ENCODE measurements at places on chromosomes 5 and 9. TPM values are rescaled to one million over a fixed set of nuclear protein-coding genes. Genes with fewer than 3 reads are reported as not detected.

DNA sequence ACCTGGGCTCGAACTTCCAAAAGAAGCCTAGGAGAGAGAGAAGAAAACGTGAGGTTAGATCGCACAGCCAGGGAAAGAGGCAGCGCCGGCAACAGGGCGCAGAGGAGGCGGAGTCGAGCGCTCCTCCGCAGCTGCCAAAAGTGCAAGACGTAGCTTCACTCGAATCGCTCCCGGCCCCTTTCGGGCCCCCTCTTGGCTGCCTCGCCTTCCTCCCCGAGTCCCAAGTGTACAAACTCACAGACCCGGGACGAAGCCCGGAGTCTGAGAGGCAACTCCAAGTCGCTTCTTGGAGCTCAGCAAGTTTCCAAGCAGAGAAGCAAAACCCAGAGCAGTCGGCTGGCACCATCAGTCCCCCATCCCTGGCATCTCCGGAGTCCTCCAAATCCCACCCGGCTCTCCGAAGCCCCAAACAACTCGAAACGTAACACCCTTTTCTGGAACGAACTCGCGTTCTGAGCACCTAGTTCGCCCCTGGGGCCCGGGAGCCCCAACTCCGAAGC lies 1.2 kb downstream of the MIER3 start:
- peak; percentile 90 for DNase-seq

- no peak for DNase-seq
Measured at GRCh38 chr5:140548300-140548688, 832 bp downstream of the EIF4EBP3 start.

DNA sequence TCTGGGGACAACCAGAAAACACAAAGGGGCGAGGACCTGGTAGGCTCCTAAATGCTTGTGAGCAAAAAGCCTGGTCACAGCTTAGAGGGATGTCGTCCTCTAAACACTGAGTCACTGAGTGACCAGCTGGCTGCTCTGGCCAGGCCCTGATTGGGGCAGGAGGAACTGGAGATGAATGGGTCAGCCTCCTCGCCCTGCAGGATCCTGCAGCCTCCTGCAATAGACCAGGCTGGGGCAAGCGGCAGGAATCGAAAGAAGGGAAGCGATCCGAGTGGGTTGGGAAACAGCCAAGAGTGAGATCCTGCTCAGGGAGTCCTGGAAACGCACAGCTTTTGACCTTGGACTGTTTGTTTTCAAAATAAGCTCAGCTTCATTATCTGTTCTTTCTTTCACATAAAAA lies 34.1 kb upstream of the MSX2 start:
- DNase-seq: no peak

GRCh38 chr9:129682381-129682780 lies 16.9 kb downstream of the PRRX2 start:
- no peak for DNase-seq

- DNase-seq: no peak
Measured at GRCh38 chr5:90479611-90480385, 5.1 kb downstream of the POLR3G start.

DNA sequence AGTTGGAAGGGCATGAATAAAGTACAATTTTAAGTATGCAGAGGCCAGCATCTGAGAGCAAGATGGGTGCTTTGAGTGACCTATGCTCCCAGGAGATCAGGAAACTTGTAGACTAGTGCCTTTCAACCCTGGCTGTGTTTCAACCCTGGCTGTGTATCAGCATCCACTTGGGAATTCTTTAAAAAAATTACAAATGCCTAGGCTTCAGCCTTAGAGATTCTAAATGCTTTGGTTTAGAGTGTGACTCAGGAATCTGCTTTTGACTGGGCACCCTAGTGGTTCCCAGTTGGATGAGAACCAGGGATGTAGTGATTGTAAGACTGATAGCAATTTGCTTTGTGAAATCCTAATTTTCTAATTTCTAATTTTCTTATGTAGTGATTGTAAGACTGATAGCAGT lies 65.6 kb downstream of the RALGPS1 start:
- DNase-seq: no peak

DNA sequence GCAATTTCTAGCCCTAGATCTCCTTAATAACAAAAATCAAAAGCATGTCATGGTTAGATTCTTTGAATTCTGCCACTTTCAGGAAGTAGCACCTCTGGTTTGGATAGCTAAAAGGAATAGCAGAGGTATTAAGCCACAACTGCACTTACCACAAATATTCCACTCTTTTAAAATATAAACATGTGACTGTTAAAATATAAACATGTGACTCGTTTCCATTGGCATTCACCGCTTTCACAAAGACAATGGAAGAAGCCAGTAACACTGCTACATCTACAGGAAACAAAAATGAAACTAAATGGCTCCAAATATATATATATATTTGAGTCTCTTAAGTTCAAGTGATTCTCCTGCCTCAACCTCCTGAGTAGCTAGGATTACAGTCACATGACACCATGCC lies 222.9 kb downstream of the ARL15 start:
- no peak for DNase-seq

- DNase-seq: no peak
Measured at GRCh38 chr9:89177944-89178829, at the start of gene SHC3. TSS of gene SHC3 (minus strand) at chr9:89178818. CDS start at chr9:89178460, 358 bp downstream.

DNA sequence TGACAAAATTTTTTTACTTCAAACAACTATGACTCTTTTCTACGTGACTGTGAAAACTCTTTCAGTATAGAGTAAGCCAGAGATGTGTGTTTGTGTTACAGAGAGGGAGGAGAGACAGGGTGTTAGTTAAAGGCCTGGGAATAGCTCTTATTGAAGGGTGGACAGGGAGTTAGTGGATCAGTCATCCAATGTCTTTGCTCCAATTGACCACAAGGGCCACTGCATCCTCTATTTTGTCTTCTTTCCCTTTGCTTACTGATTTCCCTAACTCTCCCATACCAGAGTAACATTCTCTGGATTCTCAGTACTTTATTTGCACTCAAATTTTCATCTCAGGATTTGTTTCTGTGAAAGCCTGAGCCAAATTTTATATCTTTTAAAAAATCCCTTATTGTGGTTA lies 920.3 kb downstream of the CDH18 start:
- DNase-seq: no peak

DNA sequence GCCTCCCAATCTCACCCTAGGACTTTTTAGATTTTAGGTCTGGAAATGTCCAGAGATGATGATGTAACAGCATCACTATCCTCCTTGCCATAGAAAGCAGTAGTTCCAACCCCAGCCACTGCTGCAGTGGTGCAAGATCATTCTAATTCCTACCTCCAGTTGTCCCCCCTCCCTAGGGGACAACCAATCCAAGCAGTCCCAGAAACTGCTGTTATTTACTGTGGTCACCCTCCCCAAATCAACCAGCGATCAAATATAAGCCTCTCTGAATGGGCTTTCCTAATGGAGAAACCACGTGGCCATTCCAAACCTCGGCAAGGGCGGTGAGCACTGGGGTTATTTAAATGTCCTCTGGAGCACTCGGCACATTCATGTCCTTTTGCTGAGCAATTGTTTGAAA lies 159.8 kb downstream of the SLF1 start:
- no peak for DNase-seq

- no peak for DNase-seq
Measured at GRCh38 chr9:73006986-73007385, 54.1 kb upstream of the ALDH1A1 start.

- DNase-seq: no peak
Measured at GRCh38 chr5:61232490-61233050, 70.3 kb upstream of the SMIM15 start.

DNA sequence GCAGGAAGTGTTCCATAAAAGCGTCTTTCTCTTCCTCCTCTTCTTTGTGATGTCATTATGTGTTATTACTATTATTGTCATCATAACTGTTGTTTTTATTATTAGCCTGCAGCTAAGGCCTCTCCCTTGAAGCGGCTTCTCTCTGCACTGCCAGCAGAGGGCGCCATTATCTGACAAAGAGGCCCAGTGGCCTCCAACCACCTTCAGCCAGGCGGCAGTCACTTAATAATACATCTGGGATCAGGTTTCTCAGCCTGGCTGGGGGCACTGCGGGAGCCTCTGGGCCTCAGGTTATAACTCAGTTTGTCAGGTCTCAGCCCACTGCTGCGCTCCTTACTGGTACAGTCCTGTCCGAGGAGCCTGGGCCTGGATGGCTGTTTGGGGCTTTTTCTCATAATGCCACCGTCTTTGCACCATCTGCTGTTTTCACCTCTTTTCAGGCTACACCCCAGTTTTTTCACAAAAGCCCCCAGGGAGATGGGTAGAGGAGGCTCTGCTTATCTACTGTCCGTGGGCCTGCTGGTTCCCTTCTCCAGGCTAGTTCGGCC lies 281.9 kb downstream of the NSG2 start:
- DNase-seq: peak; percentile 82

DNA sequence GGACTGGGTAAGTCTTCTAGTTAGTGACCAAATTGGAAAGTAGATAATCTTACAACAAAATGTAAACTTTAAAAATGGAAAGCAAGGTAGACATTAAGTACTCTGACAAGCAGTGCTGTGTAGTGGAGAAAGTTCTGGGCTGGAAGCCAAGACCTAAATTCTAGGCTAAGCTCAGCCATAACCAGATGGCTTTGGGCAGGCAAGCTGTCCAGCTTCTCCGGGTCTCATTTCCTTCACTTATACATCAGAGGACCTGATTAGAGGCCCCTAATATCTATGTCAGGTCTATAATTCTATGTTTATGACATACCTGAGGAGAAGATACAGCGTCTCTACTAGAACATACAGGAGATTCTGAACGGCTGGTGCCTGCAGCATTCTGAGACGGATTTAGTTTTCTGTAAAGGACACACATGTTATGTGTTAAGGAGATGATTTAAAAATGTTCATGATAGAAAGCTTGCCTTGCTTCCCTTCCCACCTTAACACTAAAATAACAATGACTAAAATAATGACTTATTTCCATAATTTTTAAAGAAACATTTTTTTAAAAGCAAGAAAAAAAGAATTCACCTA lies 61.2 kb downstream of the ELL2 start:
- no peak for DNase-seq

The SPAG8 gene
- total RNA-seq: 3.3 TPM

The CNTFR gene
- not detected for total RNA-seq
